T-helper 2 cell treated with Interferon-gamma antibody and Interleukin-4, amounts not matched to agents 5 μg/mL and 100 μg/mL, for 36 hours (primary cell): ENCODE measurements at places on chromosomes 2 and 18.

DNA sequence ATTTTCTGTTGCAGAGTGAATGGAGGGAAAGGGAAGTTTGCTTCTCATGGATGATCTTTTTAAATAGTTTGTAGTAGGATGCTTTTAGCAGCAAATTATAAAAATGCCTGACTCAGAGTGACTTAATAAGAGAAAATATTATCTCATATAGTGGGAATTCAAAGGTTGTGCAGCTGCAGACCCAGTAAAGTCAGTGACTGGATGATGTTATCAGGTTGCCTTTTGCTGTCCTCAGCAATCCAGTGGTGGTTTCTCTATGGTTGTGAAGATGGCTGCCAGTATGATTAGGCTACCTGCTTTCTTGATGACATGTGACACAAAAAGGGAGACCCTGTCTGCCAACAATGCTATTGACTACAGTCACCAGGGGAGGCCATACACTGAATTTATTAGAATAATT lies 184.8 kb downstream of the DIS3L2 start:
- DNase-seq = no peak

DNA sequence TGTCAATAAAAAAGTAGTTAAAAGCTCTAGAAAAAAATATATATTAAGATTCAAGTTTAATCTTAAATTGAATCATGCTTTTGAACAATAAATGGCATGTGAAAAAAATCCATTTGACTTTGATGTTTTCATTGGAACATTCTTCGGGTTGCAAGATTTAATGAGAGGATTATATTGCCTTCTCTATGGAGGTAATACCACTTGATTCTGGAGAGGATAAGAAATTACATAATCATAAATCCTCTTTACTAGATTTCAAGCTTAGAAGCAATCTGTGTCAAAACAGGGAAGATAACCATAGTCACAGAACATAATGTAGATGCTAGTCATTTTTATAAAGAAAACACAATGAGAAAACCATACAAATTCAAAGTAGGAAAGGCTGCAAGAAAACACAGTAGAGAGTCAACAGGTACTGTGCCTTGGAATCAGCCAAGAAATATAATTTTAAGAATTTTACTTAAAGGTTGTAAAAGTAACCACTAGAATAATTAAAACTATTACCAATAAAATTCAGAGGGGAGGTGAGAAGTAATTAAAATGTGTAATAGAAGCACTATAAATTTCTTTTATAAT lies 18.7 kb upstream of the MAPRE2 start:
- DNase-seq = no peak

DNA sequence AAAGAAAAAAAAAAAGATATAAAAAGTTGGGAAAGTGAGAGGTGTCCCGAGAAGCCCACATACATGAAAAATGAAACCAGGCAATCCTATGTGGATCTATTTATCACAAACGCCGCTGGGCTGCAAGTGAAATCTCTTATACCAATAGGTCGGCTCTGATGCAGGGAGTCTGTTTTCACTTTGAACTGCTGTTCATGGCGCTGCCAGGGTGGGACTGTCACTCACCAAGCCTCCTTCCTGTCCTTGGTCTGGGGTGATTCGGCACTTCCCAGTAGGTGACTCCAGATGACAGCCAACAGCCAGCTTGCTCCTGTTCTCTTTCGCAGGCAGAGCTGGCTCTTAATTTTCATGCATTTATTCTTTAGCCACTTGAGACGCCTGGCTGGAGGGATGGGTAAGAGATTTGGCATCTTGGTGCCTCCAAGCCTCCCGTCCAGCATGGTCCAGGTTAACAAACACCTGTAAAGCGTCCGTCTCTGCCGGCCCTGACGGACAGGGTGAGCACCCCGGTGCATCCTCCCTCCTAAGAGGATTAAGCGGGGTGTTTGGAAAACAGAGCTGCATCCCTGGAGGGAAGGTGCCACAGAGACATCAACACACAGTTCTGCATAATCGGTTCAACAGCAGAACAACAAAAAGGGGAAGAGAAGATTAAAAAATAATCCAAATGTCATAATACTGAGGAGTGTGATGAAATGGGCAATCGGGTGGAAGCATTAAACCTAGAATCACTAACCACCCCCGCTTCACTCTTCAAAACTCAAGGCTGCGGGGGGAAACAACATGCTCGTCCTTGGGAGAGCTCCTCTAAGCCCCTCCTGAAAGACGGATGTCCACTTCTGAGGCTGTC lies 58.7 kb downstream of the STEAP3 start:
- no peak for DNase-seq

DNA sequence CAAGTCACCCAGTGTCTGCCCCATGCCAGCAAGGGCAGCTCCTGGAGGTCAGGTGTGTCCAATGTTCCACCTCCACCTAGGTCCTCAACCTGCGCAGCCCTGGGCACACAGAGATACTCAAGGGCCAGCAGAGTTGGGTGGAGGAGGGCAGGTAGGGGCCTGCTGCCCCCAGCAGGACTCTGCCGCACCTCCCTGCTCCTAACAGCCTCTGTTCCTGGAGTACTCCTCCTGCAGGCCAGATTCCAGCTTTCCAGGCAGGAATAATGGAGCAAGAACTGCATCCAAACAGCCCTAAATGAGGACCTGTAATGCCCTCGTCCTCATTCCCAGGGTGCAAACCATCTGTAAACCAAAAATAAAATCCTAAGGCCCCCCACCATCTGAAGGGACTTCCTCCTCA lies 44.4 kb upstream of the ACAA2 start:
- no peak for DNase-seq

- no peak for DNase-seq
Measured at GRCh38 chr2:189109921-189110397, 69.6 kb downstream of the COL5A2 start.
